Right ventricle myocardium inferior (tissue), 1 donor: ENCODE measurements at places on chromosomes 5 and 9. TPM values are rescaled to one million over a fixed set of nuclear protein-coding genes. Genes with fewer than 3 reads are reported as not detected.

The SLC1A3 gene
- total RNA-seq = 95.4 TPM

The CAVIN4 gene
- 79.3 TPM for total RNA-seq

The PRSS3 gene
- total RNA-seq = not detected

The ENTPD8 gene
- not detected for total RNA-seq

The BTNL8 gene
- 0.41 TPM for total RNA-seq

The DIRAS2 gene
- not detected for total RNA-seq

The ANKRD18A gene
- 2.9 TPM for total RNA-seq

The PDE6A gene
- total RNA-seq = 0.05 TPM

DNA sequence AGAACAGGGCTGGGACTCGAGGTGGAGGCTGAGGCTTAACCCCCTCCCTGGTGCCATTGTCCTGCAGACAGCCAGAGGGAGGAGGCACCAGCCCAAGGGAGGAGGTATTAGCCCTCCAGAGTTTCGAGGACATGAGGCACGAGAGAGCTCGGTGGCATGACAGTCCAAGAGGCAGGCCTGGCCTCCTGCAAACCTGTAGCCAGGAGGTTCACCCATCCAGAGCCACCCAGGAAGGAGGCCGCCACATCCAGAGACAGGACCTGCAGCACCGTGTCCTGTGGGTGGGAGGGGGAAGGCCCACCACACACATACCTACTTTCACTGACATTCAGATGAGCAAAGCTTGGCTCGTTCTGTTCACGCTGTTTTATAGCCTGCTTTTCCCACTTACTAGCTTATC, 75.2 kb upstream of the ADAMTS2 start:
- DNase-seq = peak; percentile 4

GRCh38 chr9:20642045-20642444, 19.7 kb upstream of the MLLT3 start:
- no peak for DNase-seq

- DNase-seq = peak; percentile 64
These were observed 63.3 kb upstream of the SLCO6A1 start for GRCh38 chr5:102561894-102562760.

GRCh38 chr9:89249001-89249400, 62.0 kb upstream of the CKS2 start:
- DNase-seq = no peak

GRCh38 chr9:99850736-99851499, 29.2 kb downstream of the NR4A3 start:
- DNase-seq = no peak

DNA sequence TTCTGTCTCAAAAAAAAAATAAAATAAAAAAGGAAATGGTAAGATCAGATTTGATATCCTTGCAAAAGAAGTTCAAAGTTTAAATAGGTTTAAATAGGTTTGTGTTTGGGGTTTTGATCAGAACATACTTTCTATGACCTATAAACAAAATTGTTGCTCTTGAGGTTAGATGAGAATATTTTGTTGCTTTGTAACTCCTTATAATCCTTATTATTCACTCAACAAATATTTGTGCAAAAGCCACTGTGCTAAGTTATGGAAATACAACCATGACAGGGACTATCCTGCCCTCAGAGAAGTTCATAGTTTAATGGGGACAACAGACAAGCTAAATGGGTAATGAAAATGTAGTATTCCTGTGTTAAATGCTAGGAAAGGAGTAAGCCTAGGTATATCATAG, 71.5 kb downstream of the INVS start:
- DNase-seq = no peak

GRCh38 chr5:151483647-151484046, 36.2 kb downstream of the SLC36A1 start:
- no peak for DNase-seq

DNA sequence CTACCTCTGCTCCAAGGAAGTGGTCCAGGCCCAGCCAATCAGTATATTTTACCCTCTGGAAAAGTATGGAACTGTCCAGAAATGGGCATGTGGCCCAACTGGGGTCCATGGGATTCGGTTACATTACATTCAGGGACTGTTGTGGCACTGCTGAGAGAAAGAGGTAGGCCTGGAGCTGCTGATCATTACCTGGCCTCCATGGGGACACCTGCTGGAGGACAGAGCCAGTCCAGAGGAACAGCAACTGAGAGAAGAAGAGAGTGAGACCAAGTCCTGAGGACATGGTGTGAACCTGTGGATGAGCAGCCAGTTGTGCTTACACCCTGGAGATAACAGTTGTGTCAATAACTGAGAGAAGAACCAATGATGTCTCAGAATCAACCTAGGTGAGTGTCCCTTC, 48.2 kb downstream of the HMHB1 start:
- no peak for DNase-seq

DNA sequence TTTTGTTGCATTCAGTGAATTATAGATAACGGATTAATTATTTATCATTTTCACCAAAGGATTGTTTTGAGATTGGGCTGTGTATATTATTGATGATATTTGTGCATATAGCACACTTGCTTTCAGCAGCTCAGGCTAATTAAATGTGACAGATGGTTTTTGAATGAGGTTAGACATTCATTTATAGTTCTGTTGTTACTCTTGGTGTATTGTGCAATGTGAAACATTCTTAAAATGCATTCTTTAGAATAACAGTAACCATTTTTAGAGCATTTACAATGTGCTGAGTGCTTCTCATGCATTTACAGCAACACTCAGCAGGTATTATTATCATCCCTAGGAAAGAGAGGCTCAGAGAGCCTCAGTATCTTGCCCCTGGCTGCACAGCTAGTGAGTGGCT, 23.8 kb downstream of the NANS start:
- no peak for DNase-seq
